Fibroblast of the conjunctiva (primary cell): ENCODE measurements at places on chromosomes 12 and 14.

- DNase-seq: no peak
Observed at GRCh38 chr14:81605660-81606059, 72.0 kb upstream of the SEL1L start.

DNA sequence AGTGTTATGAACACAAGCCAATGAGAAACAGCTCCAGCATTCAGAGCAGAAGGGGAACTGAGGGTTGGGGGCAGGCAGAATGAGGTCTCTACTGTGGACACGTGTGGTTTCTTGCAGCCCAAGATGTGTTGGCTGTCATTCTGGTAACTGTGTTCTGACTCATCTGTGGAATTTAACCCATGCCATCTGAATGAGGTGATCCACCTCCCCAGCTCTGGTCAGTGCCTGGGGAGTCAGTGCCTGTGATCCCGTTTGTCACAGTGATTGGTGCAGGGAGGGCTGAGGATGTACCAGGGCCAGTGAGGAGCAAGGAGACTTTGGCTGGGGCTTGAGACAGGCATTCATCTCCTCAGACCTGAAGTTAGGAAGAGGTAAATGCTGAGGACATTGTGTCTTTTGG lies 216.8 kb downstream of the MSRB3 start:
- DNase-seq: no peak

DNA sequence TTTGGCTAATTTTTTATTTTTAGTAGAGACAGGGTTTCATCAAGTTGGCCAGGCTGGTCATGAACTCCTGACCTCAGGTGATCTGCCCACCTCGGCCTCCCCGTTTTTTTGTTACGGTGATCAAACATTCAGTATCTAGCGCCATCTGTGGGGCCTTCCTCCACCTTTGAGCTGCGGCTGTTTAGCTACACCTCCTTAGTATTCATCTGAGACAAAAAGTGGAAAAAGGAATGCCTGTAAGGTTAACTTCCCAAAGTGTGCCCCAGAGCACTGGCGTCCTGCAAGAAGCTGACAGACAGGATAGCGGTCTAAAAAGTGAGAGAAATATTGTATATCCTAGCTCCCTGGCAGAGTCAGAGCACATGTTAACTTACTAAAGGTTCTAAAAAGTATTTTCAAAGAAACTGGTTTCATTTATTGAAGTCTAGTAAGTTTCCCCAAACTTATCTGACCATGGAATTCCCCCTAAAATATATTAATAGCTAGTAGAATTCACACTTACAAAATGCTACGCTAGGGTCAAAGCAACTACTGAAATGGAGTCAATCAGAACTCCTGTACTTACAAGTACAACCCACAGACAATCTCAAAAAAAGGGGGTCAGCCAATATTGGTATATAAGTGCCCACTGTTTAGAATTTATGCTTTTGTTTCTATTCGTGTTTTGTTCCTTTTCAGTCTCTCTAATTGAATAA lies 59.1 kb downstream of the DUSP16 start:
- DNase-seq: no peak

GRCh38 chr12:5461966-5462365 lies 30.1 kb downstream of the NTF3 start:
- no peak for DNase-seq

DNA sequence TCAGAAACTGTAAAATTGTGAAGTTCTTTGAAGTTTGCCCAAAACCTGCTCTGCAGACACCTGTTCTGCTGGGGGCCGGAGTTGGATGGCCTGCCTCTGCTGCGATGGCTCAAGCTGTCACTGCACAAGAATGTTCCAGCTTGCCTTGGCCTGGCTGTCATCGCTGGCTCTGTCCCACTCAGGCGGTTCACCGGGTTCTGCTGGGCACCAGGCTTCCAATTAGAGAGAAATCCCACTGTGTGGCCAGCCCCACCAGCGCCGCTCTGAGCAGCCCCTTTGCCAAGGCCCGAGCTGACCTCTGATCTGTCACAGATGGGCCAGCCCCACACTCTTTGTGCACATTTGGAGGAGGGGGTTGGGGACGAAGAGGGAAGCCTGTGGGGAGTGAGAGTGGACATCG lies 71.7 kb upstream of the GPATCH2L start:
- DNase-seq: no peak

- no peak for DNase-seq
Observed at GRCh38 chr12:2735432-2735831, 59.3 kb upstream of the FKBP4 start.

DNA sequence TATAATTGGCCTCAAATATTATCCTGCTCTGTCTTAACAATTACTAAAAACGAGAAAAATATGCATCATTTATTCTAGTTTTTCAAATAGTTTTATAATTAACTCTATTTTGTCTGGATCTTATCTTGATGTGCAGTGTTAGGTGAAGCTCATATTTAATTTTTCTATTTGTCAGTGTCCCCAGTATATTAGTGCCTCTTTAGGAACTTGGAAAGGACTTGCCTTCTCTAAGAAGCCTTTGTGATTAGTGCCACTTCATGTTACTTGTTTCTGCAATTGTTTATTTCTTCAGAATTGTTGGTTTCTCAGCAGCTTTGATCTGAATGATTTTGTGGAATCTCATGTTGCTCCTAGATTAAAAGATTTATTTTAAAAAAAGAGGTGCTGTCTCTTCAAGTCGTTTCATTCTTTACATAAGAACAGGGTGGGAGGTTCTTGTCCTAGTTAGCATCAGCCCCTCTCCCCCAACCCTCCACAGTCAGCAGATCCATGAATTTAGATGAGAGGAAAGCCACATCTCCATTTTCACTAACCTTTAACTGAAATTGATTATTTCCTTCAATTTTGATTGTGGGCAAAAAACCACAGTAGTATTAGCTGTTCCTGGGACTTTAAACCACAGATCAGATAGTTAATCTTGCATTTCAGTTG lies 434.4 kb downstream of the RAD51B start:
- no peak for DNase-seq

DNA sequence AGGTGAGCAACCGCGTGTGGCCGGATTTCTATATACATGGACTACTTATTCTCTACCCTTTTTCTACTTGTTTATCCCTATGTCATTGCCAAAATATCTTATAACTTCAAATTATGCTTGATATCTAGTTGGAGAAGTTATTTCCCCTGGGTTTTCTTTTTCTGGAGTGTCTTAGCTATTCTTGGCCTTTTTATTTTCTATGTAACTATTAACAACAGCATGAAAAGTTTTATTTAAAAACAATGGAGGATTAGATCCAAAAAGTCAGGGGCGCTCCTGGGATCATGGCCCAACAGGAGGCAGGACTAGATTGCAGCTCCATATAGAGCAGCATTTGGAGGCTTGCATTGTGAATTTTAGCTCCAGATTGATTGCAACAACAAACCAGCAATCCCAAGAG lies 8.6 kb upstream of the STRAP start:
- no peak for DNase-seq
